Midbrain (tissue), 1 donor: ENCODE measurements at places on chromosomes 6 and 20.

GRCh38 chr6:164206807-164207423, 792.4 kb downstream of the QKI start:
- no peak for DNase-seq

GRCh38 chr6:127869183-127869582, 31.7 kb downstream of the THEMIS start:
- peak; percentile 62 for DNase-seq

- no peak for DNase-seq
Measured at GRCh38 chr20:61397146-61397545, 145.1 kb downstream of the CDH4 start.

DNA sequence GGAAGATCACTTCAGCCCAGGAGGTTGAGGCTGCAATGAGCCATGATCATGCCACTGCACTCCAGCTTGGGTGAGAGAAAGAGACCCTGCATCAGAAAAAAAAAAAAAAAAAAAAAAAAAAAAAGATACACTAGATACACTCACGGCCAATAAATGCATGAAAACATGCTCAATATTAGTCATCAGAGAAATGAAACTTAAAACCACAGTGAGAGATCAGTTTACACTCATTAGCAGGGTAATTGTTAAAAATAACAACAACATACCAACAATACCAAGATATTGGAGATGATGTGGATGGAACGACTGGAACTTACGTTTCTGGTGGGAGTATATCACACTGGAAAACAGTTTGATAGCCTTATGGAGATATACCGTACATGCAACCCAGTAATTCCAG, 29.9 kb downstream of the HS3ST5 start:
- no peak for DNase-seq

GRCh38 chr6:105748737-105749161, 337.4 kb upstream of the PRDM1 start:
- no peak for DNase-seq

DNA sequence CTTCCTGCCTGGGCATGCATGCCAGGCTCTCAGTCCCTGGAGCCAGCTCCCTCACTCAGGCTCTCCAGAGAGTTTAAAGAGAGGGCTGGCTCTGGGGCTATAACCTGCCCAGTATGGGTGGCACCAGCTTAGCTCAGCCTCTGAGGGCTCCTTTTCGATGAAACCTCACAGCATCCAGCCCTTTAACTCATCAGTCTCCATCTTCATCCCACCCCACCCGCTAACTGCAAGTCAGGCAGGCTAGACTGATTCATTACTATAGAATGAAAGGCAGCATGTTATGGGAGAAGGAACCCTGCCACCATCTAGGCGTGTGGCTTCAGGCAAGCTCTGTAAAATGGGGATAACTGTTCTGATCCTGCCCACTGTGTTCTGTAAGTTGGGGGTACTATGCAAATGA, 53.5 kb downstream of the RAB44 start:
- no peak for DNase-seq

GRCh38 chr6:282177-282866, 10.0 kb upstream of the DUSP22 start:
- DNase-seq: no peak

DNA sequence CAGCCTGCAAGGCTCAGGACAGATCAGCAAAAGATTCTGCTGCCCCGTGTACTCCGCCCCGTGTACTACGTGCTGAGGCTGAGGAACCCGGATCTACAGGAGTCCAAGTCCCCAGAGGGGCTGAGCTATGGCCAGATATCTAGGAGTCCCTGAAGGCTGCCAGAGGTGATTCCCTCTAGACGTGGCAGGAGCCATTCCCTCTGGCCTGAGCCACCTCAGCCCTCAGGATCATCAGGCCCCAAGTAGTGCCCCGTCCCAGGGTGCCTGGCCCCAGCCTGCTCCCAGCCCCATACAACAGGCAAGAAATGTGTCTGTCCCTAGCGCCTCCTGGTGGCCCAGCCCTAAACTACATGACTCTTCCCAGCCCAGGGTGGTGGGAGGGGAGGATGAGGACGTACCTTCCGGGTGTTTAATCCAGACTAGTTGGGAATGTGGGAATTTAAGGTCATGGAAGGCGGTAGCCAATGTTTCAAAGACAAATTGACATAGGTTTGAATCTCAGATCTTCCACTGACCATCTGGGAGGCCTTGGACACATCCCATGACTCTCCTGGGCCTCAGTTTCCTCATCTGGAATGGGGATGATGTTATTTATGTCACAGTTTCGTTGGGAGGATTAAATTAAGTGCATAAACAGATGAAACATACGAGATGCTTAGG, 49.4 kb upstream of the PTPN1 start:
- DNase-seq: peak; percentile 72

DNA sequence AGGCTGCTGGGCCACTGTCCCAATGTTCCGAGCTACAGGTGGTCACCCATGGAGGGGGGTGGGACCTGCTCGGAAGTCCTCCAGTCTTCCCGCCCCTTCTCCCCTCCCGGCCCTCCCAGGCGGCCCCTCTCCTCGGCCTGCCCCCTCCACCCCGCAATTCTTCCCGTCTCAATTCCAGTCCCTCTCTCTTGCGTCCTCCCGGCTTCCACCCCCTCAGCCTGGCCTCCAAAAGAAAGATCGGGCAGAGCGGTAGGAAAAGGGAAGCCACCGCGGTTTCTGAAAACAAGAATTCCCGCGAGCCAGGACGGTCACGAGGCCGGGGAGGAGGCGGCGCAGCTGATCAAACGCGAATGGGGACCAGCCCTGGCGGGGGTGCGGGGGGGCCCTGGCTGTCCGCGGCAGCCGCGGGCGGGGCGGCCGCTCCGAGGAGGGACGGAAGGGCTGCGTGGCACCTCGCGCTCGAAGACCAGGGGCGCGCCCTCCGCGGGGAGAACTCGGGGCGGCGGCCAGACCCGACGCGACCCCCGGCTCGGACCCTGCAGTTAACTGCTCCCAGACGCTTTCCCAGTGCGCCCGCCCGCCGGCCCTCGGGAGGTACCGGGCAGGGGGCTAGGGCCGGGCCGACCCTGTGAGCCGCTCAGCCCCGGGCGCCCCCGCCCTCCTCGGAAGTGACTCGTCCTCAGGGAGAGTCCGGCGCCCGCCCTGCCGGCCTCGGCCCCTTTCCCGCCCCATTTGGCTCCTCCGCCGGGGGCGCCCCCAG, 1.0 kb downstream of the PXDC1 start:
- DNase-seq: peak; percentile 72

- DNase-seq: no peak
Measured at GRCh38 chr20:43667341-43668132, 623 bp downstream of the MYBL2 start.

DNA sequence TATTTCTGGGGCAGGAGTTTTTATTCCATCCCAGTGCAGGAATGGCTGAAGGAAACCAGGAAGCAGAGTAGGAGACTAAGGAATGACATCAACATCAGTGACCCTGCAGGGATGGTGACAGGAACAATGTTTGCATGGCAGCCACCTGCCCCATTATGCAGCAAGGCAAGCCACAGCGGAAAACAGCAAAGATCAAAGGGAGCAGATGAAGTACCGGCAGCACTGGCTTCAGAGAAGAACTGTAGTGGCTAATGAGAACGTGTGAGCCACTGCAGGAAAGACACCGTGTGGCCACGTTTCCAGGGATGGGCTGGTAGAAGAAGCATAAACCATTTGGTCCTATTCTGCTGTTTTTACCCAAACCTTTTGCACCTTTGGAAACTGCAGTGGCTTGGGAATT, 52.9 kb upstream of the TAB2 start:
- DNase-seq: no peak

GRCh38 chr20:50943069-50943468, 11.8 kb upstream of the ADNP start:
- DNase-seq: no peak

- DNase-seq: no peak
Measured at GRCh38 chr6:91718198-91718597, 1131.3 kb upstream of the MAP3K7 start.

- no peak for DNase-seq
Measured at GRCh38 chr6:130766239-130767144, 60.7 kb upstream of the SMLR1 start.

GRCh38 chr6:44561832-44562665, 174.5 kb downstream of the CDC5L start:
- DNase-seq: no peak

DNA sequence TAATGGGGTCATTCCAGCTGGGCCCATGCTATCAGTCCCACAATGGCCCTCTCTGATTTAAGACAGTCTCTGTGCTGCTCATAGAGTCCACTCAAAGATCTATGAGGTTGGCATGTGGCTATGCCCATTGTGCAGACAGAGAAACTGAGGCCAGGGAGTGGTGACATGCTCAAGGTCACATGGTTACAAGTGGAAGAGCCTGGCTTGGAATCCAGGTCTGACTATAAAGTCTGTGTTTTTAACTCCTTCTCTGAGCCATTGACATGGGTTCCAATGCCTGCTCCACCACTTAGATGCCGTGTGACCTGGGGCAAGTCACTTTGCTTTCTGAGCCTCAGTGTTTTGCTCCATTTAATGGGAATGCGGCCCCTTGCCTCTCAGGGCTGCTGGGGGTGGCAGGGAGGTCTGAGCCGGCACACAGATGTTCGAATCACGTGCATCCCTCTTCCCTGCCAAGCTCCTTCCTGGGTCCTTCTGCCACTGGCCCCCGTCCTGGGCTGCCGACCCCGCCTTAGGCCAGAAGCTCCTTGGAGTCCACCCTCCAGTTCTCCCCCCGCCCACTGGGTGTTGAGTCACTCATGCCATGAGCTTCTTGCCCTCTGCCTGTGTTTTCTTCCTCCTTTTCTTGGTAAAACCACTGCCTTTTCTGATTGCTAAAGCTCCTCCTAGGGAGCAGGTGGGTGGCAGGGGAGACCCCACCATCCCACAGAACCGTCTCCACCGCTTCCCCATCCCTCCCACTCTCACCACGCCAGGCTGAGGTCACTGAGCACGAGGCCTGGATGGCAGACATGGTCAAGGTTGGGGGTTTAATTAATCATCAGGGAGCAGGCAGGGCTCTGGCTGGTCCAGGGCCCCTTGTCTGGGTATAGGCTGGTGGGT, 35.7 kb downstream of the CEBPB start:
- no peak for DNase-seq

DNA sequence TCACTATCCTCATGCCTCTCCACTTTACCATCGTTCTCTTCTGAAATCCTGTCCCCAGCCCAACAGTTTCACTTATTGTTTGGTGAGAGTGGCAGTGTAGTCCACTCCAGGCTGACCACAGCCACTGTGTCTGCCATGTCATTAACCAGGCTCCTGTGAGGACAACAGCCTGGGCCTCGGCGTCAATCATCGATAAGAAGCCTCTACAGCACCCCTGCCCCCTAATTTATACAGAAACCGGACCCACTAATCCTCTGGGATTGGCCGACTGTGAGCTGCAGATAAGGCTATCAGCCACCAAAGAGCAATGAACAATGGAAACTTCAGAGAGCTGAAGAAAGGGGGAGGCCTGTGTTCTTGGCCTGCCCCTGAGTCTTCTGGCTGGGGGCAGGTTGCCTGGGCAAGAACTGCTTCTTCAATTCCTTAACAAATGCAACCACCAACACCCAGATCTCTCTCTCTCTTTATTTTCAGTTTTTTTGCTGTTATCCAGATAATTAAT, 3.4 kb downstream of the EGFL8 start:
- DNase-seq: no peak

DNA sequence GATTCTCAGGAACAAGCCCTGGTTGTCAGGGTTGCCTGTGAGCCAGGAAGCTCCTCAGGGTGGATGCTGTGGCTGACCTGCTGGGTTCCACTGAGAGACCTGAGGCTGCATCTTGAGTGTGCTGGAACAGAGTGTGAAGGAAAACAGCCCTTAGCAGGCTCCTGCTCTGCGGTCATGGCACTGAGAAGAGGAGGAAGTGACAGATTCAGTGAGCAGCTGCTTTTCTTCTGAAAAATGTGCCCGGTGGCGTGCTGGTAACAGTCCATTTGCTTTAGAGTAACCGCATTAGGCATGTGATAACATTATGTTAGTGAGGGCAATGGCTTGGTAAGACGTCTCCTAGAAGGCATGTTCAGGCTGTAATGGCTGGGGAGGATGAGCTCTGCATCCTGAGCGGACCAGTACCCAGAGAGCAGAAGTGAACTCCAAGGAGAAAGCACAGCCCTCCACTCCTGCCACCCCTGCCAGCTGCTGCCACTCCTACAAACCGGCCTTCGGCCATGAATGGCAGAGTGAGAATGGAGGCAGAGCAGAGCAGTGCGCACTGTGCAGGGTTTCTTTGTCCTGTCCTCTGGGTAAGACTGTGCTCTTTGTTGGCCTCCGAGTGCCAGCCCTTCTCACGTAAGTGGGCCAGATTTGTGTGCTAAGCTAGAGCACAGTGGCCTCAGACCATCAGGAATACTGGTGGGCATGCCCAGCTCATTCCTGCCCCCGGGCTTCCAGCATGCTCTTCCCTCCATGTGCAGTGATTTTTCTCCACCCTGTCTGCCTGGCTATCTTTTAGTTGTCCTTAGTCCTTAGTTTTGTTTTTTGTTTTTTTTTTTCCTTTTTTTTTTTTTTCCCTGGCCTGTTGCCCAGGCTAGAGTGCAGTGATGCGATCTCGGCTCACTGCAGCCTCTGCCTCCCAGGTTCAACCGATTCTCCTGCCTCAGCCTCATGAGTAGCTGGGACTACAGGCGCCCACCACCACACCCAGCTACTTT, 98.1 kb upstream of the VSTM2L start:
- DNase-seq: peak; percentile 53

- no peak for DNase-seq
Measured at GRCh38 chr20:57708694-57709673, 831 bp downstream of the PMEPA1 start.

DNA sequence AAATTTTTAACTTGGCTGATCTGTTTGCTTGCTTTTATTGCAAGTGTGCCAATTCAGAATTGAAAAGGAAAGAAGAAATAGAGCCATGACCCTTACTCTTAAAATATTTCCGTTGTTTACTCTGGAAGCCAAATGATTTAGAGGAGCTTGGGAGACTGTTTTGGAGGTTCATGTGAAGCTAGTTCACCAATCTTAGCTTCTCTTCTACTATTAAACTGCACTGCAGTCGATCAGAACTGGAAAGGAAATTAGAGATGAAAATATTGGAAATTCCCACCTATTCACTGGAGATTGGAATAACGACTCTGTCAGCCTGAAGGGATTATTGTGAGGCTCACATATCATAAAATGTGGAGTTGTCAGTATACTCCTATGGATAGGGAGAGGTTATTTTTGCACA, 81.8 kb downstream of the MLIP start:
- DNase-seq: no peak

DNA sequence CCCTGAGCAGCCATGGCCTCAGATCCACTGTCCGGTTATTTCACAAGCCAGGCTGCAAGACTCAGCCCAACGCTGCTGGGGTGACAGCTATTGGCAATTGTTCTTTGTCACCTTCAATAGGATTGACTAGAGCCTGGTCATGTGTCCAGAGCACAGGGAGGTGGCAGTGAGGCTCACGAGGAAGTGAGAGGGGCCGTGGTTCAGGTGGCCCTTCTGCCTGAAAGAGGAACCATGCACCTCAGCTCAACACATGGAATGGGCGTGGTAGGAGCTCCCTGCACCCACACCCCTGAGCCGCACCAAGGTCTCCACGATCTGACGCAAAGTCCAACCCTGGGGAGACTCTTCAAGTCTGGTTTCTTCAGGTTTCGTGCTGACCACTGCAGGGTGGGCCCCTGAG, 184.8 kb upstream of the CDH4 start:
- no peak for DNase-seq

- DNase-seq: no peak
Measured at GRCh38 chr6:105869835-105870440, 216.2 kb upstream of the PRDM1 start.

GRCh38 chr6:20600831-20601230, 66.6 kb downstream of the CDKAL1 start:
- DNase-seq: no peak

- no peak for DNase-seq
Measured at GRCh38 chr6:1605004-1605892, 4.5 kb upstream of the FOXC1 start.
